ENCODE measurements at places on chromosomes 11 and 22.

DNA sequence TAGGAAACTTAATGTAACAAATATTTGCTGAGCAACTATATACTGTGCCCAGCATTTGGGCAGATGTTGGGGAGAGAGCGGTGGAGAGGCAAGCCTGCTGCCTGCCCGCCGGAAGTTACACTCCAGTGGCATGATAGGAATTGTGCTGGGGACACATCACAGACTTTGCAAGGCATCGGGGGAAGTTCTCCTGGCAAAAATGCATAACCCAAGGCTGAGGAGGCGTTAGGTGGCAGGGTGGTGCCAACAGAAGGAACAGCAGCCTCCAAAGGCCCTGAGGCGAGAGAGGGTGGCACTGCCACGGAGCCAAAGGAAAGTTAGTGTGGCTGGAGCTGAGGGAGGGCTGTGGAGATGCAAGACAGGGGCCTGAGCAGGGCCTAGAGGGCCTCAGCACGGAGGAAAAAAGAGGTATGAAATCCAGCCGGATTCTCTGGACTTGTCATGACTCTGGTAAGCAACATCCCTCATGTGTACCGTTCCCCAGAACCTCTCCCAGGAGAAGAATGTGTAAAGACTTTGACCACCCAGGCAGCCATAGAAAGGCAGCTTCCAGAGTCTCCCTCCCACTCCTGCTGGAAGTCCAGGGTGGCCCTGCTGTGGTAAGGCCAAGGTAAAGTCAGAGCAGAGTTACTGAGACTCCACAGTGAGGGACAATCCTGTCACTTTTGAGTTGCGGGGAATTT is 76.1 kb upstream of the RAB1B start:
- no peak for DNase-seq

- no peak for DNase-seq
Observed at GRCh38 chr11:67645521-67646461, 4.7 kb downstream of the ACY3 start.

DNA sequence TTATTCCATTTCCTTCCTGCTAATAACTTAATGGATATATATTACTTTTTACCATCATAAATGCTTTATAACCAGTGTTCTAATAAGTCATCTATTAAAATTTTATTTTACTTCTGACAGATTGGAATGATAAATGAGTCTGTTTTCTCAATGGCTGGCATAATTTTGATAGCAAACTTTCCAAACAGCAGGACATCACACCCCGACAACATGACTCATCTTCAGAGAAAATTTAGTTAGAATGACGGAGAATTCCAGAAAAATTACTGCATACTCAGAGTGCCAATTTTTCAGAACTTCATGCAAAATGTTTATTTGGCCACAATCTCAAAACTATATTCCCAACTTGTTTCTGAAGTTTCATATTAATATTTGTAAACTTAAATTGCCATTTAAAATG is 174.4 kb downstream of the SWAP70 start:
- no peak for DNase-seq

- no peak for DNase-seq
Observed at GRCh38 chr11:44224867-44225501, 85.0 kb downstream of the ALX4 start.

DNA sequence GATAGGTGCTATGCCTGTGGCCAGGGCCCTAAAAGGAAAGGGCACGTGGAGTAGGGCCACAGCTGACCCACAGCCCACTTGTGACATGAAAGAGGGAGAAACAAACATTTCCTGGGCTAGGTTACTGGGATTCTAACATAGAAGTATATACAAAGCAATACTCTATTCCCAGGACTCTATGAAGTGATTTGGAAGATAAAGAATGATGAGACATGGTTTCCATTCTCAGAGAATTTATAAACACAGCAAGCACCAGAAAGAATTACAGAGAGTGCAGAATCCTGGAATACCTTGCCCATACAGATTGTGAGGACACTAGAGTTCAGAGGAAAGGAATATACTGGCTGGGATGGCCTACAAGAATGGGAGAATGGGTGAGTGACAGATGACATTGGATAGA is 86.4 kb downstream of the KIRREL3 start:
- DNase-seq = no peak

GRCh38 chr22:20092477-20092854 is 12.4 kb downstream of the DGCR8 start:
- DNase-seq = no peak

DNA sequence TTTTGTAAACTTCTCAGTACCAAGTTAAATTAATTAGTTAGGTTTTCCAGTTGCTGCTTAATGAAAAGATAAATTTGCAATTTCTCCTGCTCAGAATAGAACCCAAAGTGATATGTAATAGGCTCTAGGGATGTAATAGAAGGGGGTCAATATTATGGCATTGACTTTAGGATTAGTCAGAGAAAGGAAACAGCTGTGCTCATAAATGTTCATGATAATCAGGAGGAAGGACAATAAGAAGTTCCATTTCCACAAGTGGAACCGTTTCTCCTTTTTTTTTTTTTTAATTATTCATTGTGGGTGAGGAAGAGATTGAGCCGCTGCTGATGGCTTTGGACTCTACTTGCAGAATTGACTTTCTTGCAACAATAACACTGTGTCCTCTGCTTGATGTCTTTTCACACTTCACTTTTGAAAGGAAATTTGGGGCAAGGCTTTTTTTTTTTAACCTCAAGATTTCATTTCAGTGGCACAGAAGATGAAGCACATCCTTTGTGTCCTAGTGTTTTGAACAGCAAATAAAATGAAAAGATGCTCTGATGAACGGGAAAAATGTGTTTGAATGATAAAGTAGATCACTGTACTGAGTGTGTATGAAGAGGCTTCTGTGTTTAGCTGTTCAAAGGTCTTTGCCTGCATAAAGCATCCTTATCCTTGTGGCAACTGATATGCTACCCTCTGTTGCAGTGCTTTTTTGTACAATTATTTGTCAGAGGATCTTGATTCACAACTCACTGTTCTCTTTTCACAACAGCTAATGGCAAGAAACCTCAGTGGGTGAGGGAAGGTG is 62.4 kb downstream of the GAS2 start:
- DNase-seq = no peak

- no peak for DNase-seq
Observed at GRCh38 chr11:122246874-122247273, 130.9 kb upstream of the BLID start.

DNA sequence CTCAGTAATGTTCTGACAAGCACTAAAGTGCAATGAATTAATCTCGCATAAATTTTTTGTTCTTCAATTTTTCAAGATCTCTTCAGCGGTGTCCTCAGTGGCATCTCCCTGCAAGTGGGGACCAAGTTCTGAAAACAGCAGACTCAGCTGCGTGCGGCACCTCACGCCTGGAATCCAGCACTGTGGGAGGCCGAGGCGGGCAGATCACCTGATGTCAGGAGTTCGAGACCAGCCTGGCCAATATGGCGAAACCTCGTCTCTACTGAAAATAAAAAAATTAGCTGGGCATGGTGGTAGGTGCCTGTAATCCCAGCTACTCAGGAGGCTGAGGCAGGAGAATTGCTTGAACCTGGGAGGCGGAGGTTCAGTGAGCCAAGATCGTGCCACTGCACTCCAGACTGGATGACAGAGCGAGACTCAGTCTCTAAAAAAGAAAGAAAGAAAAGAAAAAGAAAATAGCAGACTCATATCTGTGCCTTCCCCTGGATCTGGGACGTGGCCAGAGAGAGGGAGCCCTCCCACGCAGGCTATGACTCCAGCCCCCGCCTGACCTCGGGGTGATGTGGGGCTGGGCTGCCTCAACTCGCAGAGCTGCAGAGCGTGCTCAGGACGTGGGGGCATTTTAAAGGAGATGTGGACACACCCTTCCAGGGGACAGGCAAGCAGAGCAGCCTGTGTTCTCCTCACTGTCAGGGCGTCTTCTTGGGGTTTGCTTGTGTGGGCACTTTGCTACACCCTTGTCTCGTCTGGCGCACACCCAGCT is 346.6 kb downstream of the BRD1 start:
- no peak for DNase-seq

GRCh38 chr11:86537541-86538222 is 134.7 kb downstream of the ME3 start:
- no peak for DNase-seq

- DNase-seq = no peak
Observed at GRCh38 chr11:41116970-41117369, 342.5 kb downstream of the LRRC4C start.

DNA sequence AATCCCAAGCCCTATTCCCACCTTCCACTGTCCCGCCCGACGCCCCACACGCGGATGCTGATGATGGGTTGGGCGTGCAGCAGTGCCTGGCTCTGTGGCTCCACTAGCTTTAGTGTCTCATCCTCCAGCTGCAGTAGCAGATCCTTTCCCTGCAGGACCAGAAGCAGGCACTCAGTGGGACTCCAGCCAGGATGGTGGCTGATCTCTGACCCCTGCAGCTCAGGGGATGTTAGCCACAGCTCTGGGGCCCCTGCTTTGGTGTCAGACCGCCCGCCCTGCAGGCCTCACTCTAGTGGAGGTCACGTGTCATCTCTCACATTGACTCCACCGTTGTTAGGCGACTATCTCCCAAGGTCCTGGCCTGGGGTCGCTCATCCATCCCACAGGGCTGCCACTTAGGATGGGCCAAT is 11.8 kb downstream of the SMPD1 start:
- DNase-seq = no peak

DNA sequence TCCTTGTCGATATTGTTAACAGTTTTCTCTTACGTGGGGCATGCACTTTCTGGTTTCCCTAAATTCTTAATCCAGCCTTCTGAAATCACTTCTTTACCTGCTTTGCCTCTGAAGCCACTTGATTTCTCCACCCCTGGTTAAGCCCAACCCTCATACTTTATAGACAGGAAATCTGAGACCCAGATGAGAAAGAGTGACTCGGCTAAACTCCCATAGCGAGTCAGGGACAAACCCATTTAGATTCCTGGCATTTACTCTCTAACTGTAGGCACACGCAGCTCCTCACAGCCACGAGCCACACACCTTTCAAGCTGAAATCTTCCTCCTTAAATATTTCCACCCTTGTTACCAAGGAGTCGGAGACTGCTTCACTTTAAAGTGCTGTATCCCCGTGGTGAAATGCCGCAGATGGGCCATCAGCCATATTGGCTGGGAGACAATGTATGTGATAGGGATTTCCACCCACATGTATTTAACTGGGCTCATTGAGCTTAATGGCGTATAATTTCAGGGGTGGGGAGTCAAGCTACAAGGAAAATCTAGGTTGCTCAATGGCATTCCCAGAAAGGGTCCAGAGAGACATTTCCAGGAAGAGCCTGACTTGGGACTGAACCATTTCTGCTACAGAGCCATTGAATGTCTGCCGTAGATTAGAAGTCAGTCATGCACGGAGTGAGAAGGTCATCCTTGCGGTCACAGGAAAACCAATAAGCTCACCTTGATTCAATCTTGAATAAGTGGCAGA is 49.9 kb upstream of the GRK3 start:
- DNase-seq = no peak

- no peak for DNase-seq
Observed at GRCh38 chr11:19702620-19703019, 10.0 kb upstream of the NAV2 start.

DNA sequence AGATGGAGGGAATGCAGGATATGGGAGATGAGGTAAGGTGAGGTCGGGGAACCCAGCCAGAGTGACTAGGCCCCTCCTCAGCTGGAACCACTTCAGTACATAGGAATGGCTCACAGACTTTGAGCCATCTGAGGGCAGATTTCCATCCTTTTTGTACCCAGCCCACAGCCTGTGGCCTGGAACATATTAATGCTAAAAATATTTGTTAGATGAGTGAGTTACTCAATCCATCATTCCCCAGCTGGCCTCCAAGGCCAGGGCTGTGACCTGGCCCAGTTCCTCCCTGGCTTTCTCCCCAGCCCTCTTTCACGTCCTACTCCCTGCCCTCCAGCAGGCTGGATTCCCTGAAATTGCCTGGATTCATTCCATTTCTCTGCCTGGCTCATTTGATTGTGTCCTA is 57.2 kb upstream of the PRDM11 start:
- no peak for DNase-seq

- no peak for DNase-seq
Observed at GRCh38 chr11:68467201-68467834, 6.8 kb downstream of the PPP6R3 start.

GRCh38 chr11:124674168-124674517 is 439 bp downstream of the SPA17 start:
- DNase-seq = no peak

DNA sequence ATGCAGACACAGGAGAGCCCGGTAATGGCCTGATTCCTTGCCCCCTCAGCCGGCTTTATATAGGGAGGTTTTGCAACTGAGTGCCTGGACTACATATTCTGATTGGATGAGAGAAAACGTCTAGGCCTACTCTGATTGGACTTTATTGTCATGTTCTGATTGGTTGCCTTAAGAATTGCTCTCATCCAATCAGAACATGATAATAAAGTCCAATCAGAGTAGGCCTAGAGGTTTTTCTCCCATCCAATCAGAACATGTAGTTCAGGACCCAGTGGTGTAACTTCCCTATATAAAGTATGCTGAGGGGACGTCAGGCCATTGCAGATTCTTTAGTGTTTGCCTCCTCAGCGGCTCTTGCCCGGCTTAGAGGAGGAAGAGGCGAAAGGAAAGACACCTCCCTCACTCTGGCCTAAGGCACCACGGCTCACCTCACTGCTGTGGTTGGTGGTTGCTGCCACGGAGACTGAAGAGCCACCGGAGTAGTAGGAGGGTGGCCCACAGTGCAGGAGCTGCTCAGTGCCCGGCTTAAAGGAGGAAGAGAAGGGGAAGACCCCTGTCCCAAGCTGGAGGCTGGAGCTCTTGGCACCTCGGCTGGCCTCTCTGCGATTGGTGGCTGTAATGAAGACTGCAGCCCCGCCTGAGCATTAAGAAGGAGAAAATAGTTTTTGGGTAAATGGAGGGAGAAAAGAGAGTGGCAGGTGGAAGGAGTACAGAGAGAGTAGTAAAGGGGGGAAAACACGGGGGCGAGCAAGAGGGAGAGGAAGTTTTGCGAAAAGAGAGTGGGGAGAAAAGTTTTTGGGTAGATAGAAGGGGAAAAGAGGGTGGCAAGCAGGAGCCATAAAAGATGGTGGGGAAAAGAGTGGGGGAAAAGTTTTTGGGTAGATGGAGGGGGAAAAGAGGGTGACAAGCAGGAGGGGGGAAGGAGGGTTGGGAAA is 116.7 kb upstream of the SERPIND1 start:
- no peak for DNase-seq

DNA sequence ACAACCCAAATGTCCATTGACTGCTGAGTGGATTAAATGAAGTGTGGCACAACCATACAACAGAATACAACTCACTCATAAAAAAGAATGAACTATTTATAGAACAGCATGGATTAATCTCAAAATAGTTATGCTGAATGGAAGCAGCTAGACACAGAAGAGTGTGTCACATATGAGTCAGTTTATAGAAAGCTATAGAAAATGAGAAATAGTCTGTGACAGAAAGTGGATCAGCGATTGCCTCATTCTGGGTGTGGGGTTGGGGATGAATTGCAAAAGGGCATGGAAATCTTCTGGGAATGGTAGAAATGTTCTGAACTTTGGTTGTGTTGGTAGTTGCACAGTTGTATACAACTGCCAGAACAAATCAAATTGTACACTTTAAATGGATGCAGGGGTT is 37.4 kb downstream of the PRR5L start:
- no peak for DNase-seq

GRCh38 chr11:20443596-20443995 is 56.1 kb downstream of the PRMT3 start:
- DNase-seq = no peak
